NCI-H345 (cell line): ENCODE measurements at places on chromosomes 2 and 18.

DNA sequence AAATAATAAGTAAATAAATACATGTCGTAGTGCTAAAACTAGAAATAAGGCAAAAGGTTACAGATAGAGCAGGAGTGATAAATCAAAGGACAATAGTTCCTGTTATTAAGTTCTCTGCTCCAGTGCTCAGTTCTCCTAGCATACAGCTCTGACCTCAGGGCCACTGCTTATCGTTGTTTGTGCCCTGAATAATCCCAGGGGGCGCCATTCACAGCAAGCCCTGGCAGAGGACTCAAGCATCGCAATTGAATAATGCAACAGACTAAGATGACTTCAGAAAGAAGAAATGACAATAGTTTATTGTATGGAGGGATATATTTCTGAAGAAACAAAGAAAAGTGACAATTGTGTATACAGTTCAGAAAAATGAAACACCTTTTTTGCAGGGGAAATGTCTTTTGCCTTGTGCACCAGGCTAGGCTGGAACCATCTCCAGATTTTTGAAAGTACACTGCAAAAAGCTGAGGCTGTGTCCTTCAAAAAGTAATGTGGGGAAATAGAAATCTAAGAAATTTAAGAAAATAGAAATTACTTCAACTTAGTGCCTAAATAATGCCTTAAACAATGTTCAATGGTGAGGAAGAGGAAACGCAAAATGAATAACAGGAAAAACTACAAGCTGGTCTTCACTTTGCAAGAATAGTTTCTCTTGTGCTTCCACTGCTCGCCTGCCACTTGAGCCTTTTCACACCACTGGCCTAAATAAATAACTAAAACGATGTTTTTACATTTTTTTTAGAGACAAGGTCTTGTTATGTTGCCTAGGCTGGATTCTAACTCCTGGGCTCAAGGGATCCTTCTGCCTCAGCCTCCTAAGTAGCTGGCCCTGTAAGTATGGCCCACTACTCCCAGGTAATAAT is 19.0 kb upstream of the CCNYL1 start:
- peak; percentile 20 for DNase-seq

- peak; percentile 75 for DNase-seq
Observed at GRCh38 chr18:35344736-35345459, 678 bp upstream of the ZNF24 start.

DNA sequence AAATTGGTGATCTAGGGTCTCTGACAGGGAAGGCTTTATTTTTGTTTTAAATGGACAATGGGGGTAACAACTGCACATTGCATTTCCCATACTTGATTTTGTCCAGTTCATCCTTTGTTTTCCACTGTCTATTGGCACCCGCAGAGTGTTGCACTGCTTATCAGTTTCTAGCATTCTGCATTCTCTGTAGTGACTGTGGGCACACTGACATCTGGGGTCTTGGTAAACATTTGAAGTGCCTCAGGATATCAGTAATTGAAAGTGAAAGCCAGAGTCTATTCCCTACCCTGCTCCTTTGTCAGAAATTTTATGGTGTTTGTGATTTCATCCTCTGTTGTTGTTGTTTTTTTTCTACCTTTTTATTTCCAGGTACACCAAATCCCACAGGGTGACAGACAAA is 132.1 kb upstream of the EPC2 start:
- DNase-seq, result no peak

GRCh38 chr2:235570256-235570655 is 76.4 kb downstream of the AGAP1 start:
- DNase-seq, result no peak

DNA sequence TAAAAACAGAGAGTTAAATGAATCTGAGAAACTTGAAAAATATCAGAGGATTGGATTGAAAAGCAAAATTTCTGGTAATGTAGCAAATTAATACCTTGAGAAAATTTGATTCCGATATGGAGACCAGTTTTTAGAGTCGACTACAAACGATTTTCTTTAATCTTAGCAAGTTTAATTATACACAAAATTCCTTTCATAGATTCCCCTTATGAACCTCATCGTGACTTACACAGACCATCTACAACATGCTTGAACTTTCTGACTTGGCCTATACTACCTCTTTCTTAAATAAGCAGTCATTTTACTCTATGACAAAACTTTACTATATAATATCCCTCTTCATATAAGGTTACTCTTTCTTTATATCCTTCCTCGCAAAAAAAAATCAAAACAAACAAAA is 769.6 kb upstream of the CRIM1 start:
- no peak for DNase-seq

DNA sequence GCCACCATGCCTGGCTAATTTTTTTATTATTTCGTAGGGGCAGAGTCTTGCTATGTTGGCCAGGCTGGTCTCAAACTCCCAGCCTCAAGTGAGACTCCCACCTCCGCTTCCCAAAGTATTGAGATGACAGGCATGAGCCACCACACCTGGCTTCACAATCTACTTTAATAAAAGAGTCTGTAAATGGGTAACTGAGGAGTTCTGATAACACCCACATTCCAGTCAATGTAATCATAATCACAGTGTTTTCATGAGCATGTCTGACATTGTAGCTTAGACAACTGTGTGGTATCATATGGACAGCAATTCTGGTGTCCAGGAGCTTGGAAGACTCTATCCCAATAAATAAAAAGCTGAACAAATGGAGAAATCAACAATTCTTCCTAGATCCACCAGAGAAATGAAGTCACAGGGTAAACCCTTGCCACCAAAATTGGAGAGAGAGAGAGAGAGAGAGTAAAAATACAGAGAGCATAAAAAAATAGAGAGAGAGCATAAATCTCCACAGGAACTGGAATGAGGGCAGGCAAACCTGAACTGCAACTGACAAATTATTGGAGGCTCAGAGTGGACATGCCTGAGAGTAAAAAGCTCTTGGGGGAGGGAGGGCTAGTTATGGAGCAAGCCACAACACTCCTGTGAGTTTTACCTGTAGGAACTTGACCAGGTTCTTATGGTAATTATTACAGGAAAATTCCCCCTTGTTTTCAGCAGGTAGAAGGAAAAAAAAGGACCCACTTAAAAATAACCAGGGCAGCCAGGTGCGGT is 12.4 kb upstream of the NBEAL1 start:
- DNase-seq, result no peak

DNA sequence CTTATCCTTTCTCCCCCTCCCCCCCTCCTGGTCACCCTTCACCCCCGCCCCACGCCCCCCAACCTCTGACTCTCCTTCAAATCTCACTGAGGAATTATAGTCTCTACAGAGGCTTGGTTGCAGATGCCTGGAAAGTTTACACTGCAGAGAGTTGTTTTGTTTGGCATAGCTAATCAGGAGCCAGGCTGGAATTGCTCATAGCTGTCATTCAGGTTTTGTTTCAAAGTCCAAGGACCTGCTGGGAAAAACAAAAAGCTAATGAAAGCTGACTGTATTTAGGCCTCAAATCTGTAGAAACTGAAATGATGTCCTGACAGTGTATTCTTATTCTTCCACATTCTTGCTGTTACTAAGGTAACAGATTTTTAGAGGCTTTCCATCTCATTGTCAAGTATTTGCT is 22.6 kb downstream of the GREB1L start:
- no peak for DNase-seq

DNA sequence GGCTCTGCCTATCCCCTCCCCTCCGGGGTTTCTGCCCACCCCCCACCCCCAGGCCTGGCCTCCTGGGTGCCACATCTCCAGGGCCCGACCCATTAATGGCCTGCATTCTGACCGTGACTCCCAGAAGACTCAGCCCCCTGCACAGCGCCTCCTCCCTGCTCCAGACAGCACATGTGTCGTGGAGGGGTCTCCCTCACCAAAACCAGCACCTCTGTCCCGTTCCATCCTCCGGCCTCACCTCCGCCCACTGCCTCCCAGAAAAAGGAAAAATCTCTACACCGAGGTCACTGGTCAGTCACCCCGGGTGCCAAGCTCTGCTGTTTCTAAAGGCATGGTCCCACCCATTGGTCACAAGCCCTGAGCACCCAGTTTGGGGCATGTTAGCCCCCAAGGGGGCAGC is 65.2 kb downstream of the GBX2 start:
- no peak for DNase-seq

DNA sequence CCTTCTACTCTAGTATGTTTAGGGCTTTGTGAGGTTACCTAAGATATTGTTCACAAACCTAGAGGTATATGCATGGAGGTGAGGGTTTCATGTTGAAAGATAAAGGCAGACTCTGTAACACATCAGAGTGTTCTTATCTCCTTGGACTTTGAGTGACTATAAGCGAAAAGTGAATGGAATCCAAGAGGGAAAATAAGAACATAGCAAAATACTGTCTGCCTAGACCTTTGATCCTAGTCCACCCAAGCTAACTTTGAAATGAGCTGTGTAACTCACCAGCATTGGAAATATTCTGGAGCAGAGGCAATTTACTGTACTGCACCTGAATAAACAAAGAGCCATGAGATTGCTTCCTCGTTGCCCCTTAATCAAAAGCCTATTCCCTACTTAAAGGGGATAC is 28.2 kb upstream of the GALNT1 start:
- DNase-seq, result no peak

- DNase-seq, result no peak
Observed at GRCh38 chr2:23553561-23553960, 168.6 kb downstream of the KLHL29 start.

- DNase-seq, result no peak
Observed at GRCh38 chr2:202133200-202133908, 60.3 kb downstream of the KIAA2012 start.

- no peak for DNase-seq
Observed at GRCh38 chr2:7924023-7924762, 757.7 kb upstream of the ID2 start.

GRCh38 chr2:173760553-173760952 is 204.6 kb downstream of the SP3 start:
- DNase-seq, result no peak

DNA sequence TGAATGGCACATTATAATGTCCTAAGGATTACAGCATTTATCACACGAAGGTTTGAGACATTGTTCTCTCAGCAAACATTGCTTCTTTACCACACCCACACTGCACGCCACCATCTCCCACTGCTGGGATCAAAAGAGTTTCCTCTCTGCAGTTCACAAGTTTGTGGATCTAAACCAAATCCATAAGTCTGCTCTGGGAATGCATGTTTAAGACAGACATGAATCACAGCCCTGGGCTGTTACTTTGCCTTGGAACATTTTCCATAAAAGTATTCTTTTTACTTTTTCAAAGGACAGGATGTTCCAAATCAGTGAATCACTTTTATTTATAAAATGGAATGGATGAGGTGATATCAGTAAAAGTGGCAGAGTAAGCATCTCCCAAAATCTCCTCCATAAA is 36.1 kb downstream of the STPG4 start:
- no peak for DNase-seq

- DNase-seq, result no peak
Observed at GRCh38 chr18:10060841-10061240, 147.0 kb downstream of the VAPA start.

- no peak for DNase-seq
Observed at GRCh38 chr2:25483607-25484266, 142.0 kb upstream of the DNMT3A start.

- no peak for DNase-seq
Observed at GRCh38 chr2:46339676-46340459, 42.7 kb downstream of the EPAS1 start.

DNA sequence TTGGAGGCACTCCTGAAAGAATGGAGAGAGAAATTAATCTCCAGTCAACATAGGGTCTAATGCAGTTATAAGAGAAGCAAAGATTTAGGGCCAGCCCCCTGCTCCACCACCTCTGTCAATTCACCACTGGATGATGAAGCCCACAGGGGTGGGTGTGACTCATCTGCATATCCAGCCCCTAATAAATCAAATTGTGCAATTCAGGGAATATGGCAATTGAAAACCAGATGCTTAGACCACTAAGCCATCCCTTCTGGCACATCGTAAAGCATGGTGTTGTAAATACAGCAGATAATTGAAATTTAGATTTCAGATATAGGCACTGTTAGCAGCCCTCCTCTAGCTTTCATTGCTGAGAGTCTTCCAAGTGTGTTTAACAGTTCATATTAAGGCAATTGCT is 541.4 kb downstream of the PARD3B start:
- DNase-seq, result no peak

DNA sequence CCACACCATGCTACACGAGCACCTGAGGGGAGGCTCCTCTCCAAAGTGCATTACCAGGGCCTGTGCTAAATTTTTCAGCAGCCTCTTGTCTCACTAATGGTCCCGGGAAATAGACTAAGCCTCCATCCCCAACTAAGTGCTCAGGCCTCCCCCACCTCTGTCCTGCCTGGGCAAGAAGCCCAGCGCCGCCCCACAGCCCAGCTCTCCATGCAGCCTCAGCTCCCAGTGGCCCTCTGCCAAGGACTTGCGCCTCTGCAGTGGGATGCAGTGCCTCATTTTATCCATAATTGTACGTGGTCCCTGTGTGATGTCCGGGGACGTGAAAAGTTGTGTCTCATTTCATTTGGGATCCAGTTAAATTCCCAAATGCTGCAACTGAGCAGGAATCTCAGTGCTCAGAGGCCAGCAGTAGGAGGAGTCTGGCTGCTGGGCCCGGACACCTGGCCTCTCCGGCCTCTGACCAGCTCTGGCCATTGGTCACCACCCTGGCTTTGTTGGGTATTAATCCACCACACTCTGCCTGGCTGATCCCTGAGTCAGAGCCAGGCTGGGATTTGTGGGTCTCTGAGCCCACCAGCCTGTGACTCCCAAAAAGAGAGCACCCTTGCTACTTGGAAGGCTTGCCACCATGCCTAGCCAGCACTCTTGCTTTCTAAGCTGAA is 11.4 kb upstream of the STEAP3 start:
- DNase-seq, result no peak

DNA sequence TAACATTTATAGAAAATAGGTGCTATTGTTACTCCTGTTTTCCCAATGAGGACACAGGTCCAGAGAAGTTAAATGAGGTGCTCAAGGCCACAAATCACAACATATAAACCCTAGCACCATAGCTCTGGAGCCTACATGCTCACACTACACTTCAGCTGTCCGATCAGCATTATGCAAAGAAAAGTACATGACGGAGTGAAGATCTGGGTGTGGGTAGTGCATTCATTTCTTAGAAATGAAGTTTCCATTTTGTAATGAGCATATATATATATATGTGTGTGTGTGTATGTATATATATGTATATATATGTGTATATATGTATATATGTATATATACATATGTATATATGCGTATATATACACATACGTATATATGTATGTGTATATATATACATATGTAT is 30.2 kb upstream of the MRPL19 start:
- no peak for DNase-seq

GRCh38 chr18:10054366-10054765 is 140.6 kb downstream of the VAPA start:
- DNase-seq, result no peak
